ENCODE measurements at places on chromosomes 16 and 17.

GRCh38 chr17:65194670-65195334 is 57.6 kb downstream of the RGS9 start:
- DNase-seq, result no peak

- no peak for DNase-seq
Observed at GRCh38 chr16:49832177-49832576, 23.7 kb downstream of the ZNF423 start.

DNA sequence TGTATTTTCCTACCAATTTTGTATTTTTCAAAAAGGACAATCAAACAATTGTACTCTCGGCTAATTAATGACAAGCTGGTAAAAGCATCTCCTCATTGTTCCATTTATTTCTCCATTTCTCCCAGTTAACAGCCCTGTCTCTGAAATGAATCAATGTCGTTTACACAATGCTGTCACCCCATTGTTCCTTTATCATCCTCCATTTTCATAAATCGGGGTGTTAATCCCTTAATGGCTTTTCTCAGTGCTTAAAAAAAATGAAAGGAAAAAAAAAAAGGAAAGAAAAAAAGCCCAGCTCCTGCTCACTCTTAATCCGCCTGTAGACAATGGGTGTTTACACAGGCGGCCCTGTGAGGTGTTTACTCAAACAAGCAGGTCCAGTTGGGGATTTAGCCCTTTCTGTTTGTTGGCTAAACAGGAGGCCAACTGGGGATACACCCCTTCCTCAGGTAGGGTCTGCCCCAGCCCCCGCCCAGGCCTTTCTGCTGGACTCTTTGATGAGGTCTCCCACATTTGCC is 86.8 kb upstream of the SALL1 start:
- no peak for DNase-seq

GRCh38 chr17:65527381-65527780 is 34.1 kb downstream of the AXIN2 start:
- no peak for DNase-seq

DNA sequence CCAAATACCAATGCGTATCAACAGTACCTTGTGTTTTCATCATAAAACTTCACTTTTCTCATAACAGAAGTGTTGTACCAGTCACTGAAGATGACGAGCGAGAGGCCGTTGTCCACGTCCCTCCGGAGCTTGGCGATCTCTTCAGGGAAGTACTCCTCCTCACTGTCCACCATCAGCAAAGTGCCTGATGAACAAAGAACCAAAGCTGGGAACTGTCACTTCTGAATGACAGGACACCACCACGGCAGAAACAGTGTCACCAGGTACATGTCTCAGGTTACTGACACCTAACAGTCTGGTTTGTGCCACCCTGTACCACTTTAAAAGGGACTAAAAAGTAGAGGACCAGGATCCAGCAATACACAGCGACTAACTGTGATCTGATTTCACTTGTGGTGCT is 25.0 kb upstream of the SLC38A8 start:
- DNase-seq, result no peak

DNA sequence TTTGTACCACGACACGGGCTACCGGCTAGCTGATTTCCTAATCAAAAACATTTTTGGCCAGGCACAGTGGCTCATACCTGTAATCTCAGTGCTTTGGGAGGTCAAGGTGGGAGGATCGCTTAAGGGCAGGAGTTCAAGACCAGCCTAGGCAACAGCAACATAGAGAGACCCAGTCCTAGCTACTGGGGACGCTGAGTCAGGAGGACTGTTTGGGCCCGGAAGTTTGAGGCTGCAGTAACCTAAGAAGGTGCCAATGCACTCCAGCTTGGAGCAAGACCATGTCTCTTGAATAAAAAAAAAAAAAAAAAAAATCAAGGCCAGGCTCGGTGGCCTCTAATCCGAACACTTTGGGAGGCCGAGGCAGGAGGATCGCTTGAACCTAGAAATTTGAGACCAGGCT is 49.8 kb downstream of the UBE2G1 start:
- DNase-seq, result no peak

GRCh38 chr16:72159801-72160200 is 12.2 kb downstream of the PMFBP1 start:
- no peak for DNase-seq

- DNase-seq, result no peak
Observed at GRCh38 chr17:28738680-28739384, 5.0 kb upstream of the TRAF4 start.

DNA sequence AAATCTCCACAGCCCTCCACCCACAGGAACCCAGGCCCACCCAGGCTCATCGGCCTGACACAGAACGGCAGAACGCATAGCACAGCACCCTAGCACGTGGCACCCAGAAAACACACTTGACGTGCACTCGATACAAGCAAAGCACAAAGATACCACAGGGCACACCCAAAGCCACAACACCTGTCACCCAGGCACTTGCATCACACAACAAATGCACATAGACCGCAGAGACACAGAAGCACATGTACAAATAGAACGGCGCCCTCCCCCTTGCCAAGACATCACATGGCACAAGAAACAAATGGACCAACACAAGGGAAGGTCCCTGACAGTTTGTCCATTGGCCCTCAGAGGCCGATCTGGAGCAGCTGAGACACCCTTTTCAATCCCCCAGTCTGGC is 147.7 kb upstream of the WSCD1 start:
- peak; percentile 8 for DNase-seq

- DNase-seq, result no peak
Observed at GRCh38 chr17:17398943-17399926, 77.6 kb upstream of the MED9 start.

- DNase-seq, result no peak
Observed at GRCh38 chr16:88634994-88635670, 3.2 kb upstream of the IL17C start.

DNA sequence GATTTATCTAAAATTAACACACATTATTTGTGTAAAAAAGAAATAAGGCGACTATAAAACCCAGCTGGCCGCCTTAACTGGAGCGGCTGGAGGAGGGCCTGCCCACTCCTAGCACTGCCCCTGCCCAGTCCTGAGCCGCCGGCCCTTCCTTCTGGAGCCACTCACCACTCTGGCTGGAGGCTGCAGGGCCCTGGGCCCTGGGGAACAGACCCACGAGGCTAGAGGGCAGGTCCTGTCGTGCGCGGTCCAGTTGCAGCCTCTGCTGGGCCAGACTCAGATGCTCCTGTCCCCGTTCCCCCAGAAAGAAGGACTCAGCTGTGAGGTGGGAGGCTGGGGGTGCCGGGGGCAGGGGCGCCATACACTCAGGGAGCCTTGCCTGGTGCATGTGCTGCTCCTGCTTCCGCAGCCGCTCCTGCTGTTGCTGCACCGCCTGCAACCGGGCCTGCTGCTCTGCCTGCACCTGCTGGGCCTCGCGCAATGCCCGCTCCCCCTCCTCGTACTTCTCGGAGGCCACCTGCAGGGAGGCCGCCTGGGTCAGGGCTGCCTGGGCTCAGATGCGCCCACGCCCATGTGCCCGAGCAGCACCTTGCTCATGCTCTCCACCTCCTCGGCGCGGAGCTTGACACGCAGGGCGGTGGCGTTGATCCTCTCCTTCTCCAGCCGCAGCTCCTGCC is 9.0 kb upstream of the MRPL38 start:
- no peak for DNase-seq

- no peak for DNase-seq
Observed at GRCh38 chr17:61496957-61497653, 44.9 kb downstream of the TBX4 start.

DNA sequence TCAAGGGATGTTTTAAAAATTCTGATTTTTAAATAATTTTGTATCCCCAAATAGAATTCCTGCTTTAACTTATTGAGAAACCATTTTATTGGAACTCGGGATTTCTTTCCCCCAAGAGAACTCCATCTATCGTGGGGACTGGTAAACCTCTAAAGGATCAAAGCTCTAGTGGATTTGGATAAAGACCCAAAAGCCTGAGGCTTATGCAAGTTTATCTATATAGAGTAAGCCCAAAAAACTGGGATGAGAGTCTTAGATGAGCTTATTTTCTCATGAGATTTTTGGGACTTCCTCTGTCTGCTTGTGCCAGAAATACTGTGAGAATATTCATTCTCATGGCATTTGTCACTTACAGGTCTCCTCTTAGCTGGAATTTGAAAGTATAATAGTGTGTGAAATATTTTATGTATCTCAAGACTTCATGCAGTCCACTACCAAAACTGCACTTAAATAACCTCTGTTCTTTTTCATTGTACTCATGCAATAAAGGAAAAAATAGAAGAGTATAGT is 333.1 kb downstream of the BCAS3 start:
- DNase-seq, result no peak

- DNase-seq, result no peak
Observed at GRCh38 chr17:39979016-39979670, 1.5 kb upstream of the PSMD3 start.

- peak; percentile 77 for DNase-seq
Observed at GRCh38 chr17:41738077-41738800, 3.8 kb upstream of the HAP1 start.

GRCh38 chr17:81099888-81100287 is 64.9 kb downstream of the BAIAP2 start:
- no peak for DNase-seq

Data from natural killer cell (primary cell).